ENCODE measurements at places on chromosomes 6 and 20.

DNA sequence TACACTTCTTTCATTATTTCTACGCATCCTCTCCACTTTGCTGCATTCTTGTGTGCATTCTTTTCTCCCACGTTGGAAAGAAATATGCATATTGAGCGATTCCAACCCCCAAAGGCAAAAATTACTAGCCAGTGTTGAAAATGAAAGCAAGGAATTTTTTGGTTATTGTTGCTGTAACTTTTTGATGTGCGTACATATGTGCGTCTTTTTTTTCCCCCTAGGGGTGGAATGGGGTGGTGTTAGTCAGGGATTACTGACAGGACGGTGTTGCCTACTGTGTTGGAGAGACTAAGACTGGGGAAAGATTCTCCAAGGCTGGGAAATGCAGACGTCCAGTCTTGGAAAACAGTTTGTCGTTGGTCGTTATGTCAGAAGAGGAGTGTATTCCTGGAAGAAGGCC, 44.2 kb upstream of the ESR1 start:
- no peak for DNase-seq

DNA sequence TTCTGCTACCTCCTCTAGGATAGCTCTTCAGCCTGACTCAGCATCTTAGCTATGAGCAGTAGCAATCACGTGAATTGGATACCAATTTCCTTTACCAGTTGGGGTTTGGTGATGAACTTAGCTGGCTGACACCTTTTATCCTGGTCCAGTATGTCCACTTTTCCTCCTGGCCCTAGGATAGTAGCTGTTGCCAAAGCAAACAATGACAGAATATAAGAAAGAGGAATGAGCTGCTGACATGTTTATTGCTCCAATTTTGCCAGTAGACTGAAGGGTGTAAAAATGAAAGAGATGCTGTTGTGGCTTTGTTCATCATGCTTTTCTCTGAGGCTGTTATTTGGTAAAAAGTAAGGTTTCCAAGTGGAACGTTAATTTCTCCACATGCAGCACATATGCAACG, 168.3 kb upstream of the JAG1 start:
- no peak for DNase-seq

- DNase-seq, result no peak
Observed at GRCh38 chr6:36844232-36845170, 5.3 kb upstream of the CPNE5 start.

GRCh38 chr6:35435074-35435837, 16.9 kb upstream of the FANCE start:
- no peak for DNase-seq

DNA sequence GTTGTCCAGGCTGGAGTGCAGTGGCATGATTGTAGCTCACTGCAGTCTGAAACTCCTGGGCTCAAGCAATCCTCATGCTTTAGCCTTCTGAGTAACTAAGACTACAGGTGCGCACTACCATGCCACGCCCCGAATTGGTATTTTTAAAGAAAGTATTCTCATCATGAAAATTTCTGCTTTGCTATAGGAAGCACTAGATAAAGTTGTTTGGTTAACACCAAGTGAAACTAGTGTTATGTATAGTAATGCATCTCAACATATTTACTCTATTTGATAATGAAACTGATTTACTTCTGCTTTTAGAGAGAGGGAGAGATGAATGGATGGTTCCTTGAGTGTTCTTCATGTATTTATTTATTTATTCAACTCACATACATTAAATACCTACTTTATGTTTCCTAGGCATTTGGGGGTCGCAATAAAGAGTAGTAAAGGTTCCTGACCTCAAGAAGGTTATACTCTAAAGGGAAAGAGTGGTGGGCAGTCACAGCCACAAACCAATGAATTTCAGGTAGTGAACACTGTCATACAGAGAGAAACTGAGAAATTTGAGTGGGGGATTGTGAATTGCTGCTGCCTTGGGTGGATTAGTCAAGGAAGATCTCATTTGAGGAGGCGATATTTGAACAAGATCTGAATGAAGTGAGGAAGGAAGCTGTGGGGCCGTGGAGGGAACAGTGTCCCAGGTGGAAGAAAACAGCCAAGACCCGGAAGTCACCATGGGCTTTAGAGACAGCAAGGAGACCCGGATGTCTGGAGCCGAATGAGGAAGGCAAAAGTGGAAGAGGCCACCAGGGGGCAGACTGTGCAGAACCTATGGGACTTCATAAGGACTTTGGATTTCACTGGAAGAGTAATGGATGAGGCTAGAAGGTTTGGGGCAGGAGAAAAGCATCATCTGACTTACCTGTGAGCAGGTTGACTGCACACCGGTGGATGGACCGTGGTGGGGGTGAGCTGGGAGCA, 185.6 kb downstream of the TSHZ2 start:
- DNase-seq, result peak; percentile 37

DNA sequence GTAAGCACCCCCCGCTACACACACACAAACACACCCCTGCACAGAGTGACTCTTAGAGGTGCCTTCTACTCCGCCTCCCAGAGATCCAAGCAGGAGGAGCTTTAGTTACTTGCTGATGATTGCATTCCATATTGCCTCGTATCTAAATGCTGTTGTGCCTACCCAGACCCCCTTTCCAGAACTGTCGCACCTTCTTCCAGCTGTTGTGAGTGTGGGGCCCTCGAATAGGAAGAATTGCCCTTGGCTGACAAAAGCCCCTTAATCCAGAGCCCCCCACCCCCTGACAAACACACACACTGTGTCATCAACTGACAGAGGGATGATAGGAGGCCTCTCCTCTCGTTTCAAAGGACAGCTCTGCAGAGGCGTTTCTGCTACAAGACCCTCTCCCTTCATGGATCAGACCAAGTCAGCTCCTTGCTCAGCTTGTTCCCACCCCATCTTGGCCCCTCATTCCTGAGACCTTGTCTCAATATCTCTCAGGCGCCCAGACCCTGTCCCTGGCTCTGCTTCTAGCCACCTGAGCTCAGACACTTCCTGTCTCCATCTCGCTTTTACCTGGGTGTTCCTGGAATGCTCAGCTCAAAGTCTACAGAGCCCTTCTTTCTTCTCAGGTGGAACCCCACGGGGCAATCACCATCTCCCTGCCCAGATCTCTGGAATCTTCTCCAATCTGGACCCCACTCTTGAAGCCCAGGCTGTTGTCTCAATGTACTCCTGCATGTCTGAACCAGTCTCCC, 4.0 kb upstream of the VSX1 start:
- no peak for DNase-seq

DNA sequence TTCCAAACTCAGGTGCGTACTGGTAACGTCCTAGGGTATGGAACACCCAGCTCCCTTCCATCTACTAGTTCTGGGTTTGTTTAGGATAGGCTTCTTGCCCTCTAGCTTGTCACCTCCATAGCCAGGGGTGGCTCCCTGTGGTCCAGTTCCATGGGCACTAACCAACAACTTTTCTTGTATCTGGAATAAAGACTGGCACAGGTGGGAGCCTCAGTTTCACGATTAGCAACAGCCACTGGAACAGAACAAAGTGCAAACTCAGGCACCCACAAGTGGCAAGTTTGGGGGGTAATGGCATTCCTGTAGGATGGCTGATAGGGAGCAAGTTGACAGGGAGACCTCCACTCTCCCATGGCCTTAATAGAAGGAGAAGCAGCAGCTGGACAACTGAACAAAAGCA, 5.6 kb upstream of the APMAP start:
- no peak for DNase-seq

DNA sequence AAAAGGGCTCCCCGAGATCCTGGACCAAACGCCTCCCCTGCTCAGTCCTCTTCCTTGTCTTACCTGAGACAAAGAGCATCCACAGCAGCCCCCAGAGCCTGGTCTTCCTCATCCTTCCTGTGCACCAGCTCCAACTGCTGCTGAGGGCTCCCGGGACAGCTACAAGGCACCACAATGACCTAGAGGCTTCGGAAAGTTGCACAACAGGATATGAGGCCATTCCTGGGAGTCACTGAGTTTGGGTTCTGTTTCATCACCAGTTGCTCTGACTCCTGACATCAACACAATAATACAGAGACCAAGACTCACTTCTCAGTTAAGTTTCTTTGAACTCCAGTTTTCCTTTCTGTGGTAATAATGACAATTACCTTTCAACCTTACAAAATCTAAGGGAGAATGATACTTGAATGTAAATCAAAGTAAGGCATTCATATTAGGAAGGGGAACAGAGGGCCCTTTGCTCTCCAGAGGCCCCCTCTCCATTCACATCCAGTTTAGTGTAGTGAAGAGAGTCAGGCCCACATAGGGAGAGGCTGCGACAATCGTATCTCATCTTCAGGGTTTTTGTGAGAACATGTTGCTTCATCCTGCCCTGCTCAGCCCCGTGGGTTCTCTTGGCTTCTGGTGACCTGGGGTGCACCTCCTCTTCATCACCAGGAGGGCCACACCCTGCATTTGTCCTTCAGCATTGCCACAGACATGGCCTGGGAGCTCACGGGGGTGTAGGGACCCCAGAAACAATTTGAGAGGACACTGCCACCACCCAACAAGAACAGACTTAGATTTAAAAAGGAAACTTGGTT, at the start of gene TREM1:
Gene TREM1 (minus strand): TSS at position 139 of the 803 bp plus-strand sequence. CDS start 27 bp downstream, at position 112.
- no peak for DNase-seq

- DNase-seq, result no peak
Observed at GRCh38 chr20:61733891-61734732, 331.6 kb downstream of the TAF4 start.

GRCh38 chr6:168244961-168245551, 74.5 kb downstream of the DACT2 start:
- no peak for DNase-seq

GRCh38 chr20:42678895-42679294, 510.8 kb downstream of the PTPRT start:
- no peak for DNase-seq

- DNase-seq, result no peak
Observed at GRCh38 chr6:151285122-151285521, 45.4 kb downstream of the AKAP12 start.

Data from CD4-positive, alpha-beta T cell (primary cell).